Immature natural killer cell (primary cell): ENCODE measurements at places on chromosomes 13 and 19.
A peak's percentile ranks its signal among the peaks of the same experiment; 100 is the strongest.

- no peak for DNase-seq
Measured at GRCh38 chr19:46124638-46125115, at the start of gene IGFL3. TSS of gene IGFL3 (minus strand) at chr19:46124688. CDS start at chr19:46124649, 39 bp downstream.

- DNase-seq = no peak
Measured at GRCh38 chr13:50934735-50935435, 25.3 kb downstream of the RNASEH2B start.

DNA sequence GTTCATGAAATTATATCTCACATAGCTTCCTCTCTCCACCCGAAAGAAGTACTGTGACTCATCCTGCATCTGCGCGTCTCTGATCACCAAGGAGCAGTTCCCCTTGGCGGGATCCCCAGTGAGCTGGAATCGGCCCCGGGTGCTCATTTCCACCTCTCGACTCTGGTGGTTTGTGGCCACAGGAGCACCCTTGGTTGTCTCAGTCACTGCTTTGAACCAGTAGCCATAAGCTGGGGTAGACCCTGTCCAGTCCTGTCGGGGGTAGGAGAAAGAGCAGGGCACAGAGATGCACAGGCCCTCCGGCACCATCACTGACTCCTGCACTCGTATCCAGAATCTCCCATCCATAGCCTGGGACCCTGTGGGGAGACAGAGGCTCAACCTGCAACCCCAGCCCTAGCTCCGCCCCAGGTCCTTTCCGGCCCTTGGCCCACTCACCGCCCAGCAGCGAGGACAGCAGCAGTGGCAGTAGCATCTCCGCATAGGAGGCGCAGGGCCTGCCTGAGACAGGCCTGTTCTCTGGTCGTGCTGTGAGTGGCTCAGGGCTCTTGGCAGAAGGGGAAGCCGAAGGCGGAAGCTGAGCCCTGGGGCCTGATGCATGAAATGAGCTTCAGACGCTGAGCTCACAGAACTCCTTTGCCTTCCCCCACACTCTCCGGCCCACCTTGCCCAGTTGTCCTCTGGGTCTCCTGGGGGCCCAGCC is at the start of gene SIGLEC10:
TSS of gene SIGLEC10 (minus strand) at position 536 of the 703 bp plus-strand sequence. CDS start at position 475, 61 bp downstream.
- DNase-seq = peak; percentile 28

- DNase-seq = no peak
Measured at GRCh38 chr13:32001769-32002168, 29.8 kb upstream of the FRY start.

DNA sequence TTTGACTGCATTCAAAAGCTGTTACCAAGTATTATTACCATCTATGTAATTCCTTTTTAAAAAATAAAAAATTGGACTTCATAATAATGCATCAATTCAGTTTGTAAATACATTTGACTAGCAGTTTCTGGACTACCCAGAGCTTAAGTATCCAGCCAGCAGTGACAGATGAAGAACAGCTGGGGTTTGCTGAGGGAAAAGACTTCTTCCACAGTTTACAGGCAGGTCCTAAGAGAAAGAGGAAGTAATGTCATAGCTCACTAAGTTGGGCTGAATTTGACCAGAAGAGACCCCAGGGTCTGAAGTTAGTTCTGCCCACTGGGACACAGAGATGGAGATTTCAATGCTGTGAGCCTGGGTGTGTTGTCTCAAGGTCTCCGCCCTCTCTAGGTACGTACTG is 96.4 kb downstream of the MBNL2 start:
- DNase-seq = no peak

DNA sequence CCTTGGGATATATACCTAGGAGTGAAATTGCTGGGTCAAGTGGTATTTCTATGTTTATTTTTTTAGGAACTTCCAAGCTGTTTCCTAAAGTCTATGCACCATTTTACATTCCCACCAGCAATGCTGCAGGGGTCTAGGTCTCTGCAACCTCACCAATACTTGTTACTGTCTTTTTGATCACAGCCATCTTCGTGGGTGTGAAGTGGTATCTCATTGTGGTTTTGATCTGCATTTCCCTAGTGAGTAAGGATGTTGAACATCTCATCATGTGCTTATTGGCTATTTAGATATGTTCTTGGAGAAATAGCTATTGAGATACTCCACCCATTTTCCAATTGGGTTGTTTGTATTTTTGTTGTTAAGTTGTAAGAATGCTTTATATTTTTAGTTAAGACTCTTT is 2.7 kb downstream of the OR10H2 start:
- DNase-seq = peak; percentile 6

- no peak for DNase-seq
Measured at GRCh38 chr13:74825152-74825937, 656.6 kb downstream of the TBC1D4 start.

- DNase-seq = no peak
Measured at GRCh38 chr13:105428811-105429210, 1106.7 kb downstream of the EFNB2 start.

GRCh38 chr19:14571695-14572490 is at the start of gene NDUFB7:
TSS of gene NDUFB7 (minus strand) at chr19:14572066. CDS start at chr19:14572000, 66 bp downstream.
- peak; percentile 93 for DNase-seq

- DNase-seq = no peak
Measured at GRCh38 chr19:33812388-33813330, 16.0 kb downstream of the KCTD15 start.

DNA sequence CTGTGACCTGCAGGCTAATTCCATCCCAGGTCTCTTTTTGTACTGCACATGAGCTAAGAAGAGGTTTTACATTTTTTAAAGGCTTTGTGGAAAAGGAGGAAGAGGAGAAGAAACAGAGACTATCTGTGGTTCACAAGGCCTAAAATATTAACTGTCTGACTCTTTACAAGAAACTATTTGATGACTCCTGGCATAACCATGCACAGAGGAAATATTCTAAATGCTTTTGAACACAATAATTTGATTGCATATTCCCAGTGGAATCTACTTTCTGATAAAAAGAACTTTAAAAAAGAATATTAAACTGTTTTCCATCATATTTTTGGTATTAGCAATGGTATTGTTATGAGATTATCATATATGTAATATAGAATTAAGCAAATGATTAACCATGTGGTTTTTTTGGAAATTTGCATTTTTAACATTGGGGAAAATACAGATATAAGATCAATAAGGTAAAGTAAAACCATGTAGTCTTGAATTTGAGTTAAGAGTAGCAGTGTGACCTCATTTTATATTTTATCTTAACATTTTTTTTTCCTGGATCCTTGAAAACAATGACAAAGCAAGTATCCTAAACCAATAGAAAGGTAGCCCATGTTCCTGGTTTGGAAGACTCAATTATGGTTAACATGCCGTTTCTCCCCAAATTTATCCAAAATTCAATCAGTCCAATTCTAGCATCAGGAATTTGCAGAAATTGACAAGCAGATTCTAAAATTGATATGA is 251.0 kb downstream of the UQCRFS1 start:
- no peak for DNase-seq

- DNase-seq = no peak
Measured at GRCh38 chr19:33275559-33275932, 26.8 kb downstream of the CEBPA start.

- DNase-seq = no peak
Measured at GRCh38 chr13:91660076-91660415, 261.6 kb downstream of the GPC5 start.

DNA sequence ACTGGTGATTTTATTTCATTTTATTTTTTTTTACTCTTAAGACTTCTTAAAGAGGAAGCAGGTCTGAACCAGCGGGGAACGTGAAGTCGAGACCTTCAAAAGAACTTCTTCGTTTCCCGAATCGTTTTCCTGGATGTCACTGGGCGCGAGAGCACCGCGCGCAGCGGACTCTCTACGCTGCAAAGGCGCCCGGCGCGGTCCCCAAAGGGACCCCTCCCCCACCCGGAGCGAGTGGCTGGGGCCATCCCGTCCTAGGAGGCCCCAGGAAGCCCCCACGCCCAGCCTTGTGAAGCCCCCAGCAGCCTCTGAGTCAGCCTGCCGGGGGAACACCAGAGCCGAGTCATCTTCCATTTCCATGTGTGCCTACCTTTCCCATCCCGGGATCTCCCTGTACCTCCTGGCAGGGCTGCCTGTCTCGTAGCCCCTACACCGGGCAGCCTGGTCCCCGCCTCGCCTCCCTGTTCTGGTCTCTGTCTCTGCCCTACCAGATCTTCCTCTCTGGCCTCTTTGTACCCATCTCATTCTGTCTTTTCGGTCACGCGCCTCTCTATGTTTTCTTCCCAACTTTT is 608 bp downstream of the CD70 start:
- no peak for DNase-seq

- no peak for DNase-seq
Measured at GRCh38 chr13:76683854-76684253, 202.4 kb downstream of the KCTD12 start.

DNA sequence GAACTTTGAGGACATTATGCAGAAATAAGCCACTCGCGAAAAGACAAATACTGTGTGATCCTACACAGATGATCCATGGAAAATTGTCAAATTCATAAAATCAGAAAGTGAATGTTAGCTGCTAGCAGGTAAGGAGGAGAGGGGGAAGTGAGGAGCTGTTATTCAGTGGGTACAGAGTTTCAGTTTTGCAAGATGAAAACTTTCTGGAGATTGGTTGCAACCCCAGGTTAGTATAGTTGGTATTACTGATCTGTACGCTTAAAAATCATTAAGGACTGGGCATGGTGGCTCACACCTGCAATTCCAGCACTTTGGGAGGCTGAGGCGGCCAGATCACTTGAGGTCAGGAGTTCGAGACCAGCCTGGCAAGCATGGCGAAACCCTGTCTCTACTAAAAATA is 17.9 kb downstream of the ZNF101 start:
- DNase-seq = no peak

- no peak for DNase-seq
Measured at GRCh38 chr13:74466864-74467263, 332.7 kb upstream of the KLF12 start.

- no peak for DNase-seq
Measured at GRCh38 chr13:51501592-51502152, 48.8 kb upstream of the INTS6 start.

DNA sequence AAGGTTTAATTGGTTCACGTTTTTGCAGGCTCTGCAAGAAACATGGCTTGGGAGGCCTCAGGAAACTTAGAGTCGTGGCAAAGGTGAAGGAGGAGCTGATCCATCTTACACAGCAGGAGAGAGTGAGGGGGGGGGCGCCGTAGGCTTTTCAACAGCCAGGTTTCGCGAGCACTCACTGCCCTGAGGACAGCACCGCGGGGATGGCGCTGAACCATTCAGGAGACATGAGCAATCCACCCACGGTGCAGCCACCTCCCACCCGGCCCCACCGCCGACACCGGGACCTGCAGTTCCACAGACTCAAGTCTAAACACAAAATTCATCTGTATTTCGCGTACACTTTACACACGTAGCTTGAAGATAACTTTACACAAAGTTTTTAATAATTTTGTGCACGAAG is 73.6 kb downstream of the KDM4B start:
- no peak for DNase-seq

GRCh38 chr13:77697217-77698103 is at the start of gene SLAIN1:
TSS of gene SLAIN1 (plus strand) at chr13:77697687. CDS start at chr13:77697914, 227 bp downstream.
- DNase-seq = peak; percentile 81

DNA sequence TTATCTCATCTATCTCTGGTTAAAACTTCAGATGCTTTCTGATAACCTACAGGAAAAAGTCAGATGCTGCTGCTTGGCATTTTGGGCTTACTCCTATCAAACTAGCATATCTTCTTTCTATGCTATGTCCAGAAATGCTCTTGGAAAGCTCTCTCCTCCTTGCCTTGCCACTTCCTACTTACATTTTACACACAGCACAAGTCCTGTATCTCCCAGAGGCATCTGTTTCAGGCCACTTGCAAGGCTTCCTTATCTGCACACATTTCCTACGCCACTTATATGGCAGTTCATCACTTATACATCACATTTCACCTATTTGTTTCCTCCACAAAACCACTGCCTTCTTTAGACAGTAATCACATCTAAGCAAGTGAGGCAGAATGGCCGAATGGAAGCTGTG is 220.3 kb downstream of the DNAJC15 start:
- DNase-seq = no peak

DNA sequence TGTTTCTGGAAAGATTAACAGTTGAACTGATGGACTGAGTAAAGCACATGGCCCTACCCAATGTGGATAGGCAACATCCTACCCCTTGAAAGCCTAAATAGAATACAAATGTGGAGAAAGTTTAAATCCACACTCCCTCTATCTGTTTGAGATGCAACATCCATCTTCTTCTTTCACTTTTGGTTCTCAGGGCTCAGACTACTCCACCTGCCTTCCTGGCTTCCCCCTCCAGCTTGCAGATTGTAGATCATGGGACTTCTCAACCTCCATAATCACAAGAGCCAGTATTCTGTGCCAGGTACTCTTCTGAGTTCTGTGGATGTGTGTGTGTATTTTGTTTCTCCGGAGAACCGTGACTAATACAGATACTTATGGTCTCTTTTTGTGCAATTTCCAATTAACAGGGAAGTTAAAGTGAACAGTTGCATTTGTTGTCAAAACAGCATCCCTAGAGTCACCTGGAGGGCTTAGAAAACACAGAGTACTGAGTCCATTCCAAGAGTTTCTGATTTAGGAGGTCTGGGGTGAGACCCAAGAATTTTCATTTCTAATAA is 590.3 kb upstream of the MIR17HG start:
- no peak for DNase-seq

- no peak for DNase-seq
Measured at GRCh38 chr19:7513809-7514642, 1.9 kb upstream of the ZNF358 start.

DNA sequence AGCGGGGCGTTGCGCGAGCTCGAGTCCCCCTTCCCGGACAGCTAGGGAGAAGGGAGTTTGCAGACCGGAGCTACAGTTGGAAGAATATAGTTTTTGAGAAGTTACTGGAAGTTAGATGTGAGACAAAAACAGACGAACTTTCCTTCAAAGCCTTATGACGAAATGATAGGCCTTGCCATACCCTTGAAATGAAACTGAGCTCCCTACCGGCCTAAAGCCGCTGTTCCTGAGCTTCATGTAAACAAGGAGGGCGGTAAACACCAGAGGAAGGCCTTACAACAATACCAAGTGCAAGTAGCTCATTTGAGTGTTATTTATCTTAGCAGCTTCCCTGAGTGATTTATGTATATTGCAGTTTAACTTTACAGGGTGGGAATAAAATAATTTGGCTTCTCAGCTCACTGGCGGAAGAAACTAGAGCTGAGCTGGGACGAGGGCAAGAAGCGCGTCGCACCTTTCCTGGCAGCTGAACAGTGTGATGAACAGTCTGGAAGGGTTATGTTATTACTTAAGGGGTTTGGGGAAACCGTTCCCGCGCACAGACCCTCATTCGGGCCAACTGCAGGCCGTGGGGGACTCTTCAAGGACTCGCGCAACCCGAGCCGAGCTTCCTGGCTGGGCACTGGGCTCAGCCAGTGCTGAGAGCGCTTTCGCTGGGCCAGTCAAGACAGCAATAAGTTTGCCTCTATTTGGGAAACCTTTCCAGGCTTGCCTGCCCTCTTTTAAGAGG is 111.2 kb downstream of the KCNRG start:
- no peak for DNase-seq
